ENCODE measurements at places on chromosomes 16 and 17.

DNA sequence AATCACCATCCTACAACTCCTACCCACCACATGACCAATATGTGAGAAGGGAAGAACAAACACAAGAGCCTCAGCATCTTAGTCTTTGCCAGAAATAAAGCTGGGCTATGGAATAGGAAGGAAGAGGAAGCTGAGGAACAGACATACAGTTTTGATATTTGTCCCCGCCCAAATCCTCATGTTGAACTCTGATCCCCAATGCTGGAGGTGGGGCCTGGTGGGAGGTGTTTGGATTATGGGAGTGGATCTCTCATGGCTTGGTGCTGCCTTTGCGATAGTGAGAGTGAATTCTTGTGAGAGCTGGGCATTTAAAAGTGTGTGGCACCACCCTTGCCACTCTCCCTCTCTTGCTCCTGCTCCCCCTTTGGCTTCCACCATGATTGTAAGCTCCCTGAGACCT lies 52.4 kb upstream of the NLK start:
- no peak for DNase-seq

DNA sequence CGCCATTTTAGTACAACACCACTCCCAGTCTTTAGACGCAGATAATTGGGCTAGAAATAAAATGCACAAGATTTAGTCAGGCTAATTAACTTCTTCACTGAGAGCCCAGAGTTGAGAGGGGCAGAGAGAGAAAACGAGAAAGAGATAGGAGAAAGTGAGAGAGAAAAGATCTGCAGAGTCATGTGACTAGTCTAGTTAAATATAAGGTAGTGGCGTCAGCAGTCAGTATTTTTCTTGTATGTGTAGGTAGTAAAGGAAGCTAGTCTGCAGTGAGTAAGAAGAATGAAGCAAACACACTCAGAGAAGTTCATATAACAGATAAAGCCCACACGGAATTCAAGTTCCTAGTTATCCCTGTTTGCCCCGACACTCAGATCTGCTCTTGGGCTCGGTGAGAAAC lies 392.6 kb upstream of the ERCC4 start:
- no peak for DNase-seq

GRCh38 chr16:49274591-49274990 lies 7.0 kb downstream of the CBLN1 start:
- DNase-seq = no peak

- DNase-seq = no peak
Observed at GRCh38 chr16:62370445-62370844, 334.2 kb upstream of the CDH8 start.

GRCh38 chr17:39981766-39982375 lies 1.3 kb downstream of the PSMD3 start:
- DNase-seq = no peak

DNA sequence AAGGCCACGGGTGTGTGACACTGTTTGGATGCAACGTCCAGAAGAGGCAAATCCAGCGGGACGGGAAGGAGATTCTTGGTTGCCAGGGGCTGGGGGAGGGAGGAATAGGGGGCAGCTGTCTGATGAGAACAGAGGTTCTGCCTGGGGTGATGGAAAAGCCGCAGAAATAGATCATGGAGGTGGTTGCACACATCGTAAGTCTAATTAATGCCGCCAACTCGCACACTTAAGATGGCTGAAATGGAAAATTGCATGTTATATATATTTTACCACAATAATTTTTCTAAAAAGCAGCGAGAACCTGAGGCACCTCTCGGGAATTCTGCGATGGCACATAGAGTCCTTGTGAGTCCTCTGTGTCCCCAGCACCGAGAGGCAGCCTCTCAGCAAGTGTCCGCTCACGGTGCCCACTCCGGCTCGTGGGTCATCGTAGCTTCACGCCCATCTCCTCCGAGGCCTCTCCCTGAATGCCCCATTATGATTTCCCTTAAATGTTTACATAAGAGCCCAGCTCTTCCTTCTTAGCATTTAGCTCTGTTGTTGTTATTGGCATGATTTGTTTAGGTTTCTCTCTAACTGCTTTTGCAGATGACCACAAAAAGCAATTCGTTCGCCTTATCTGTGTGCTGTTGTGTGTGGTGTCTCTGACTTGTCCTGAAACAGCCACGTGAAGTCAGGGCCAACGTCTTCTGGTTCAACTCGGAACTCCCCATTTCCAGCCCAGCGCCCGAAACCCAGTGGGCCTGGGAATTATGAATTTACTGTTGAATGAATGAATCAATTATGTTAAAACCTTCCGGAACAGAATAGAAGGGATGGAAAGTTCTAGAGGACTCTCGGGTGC lies 7.7 kb downstream of the WFDC1 start:
- DNase-seq = no peak

- DNase-seq = no peak
Observed at GRCh38 chr17:77875051-77875780, 83.3 kb upstream of the TNRC6C start.

GRCh38 chr16:13961099-13961811 lies 41.3 kb downstream of the ERCC4 start:
- no peak for DNase-seq

DNA sequence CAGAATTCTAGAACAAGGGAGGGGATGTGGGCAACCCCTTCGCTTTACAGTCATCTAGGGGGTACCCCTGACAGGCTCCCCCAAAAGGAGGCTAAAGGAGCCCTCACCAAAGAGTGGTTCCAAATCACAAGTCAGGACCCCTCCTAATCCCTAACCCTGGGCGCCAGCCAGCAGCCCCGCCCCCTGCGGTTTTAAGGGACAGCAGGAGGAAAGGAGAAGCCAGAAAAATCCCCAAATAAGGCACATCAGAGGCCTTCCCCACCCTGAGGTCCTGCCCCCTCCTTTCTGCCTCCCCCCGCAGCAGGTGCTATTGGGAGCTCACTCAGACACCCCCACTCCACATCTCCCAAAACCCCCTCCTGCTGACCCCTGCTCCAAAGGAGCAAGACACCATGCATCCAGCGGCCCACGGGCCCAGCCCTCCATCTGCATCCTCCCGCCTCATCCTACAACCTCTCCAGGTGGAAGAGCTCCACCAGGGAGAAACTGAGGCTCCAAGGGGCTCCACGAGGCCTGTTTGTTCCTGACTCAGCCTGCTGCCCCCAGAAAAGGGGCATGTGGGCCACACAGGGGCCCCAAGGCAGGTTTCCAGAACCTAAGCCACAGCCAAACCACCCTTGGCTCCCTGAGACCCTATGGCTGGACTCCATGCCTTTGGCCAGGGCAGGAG lies 93.5 kb downstream of the GOSR1 start:
- DNase-seq = no peak

GRCh38 chr17:14297161-14297851 lies 3.6 kb upstream of the HS3ST3B1 start:
- no peak for DNase-seq

DNA sequence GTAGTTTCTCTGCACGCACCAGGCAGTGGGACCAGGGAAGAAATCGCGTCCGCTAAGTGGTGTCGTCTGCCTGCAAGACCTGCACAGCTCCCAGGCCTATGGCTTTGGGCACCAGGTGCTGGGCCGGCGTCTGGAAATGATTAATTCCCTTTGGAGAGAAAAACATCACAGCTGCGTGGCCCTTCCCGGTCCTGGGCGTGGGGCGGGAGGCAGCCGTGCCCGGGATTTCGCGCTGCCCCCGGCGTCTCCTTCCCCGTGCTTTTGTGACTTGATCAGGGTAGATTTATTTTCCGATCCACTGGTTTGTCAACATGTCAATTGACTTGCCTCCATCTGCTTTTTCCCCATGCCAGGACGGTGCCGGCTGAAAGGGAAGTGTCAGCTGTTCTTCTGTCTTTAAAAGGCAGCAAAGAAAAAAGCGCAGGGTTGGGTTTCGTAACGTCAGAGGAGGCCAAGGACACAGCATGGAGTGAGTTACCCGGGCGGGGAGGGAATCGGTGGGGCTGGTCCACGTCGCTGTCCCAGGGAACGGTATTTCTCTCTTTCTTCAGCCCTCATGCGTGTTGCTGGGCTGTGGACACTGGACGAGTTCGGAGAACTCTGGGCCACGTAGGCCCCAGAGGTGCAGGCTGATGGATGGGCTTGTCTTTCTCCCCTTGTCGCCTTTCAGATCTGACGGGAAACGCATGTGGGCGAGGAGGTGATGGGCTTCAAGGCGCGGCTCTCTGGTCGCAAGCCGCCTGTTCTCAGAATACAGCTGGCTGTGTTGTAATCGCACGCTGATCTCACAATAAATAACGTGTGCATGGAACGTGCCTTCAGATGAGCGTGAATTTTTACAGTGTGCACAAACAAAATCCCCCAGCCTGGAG lies 188.1 kb upstream of the ZNF469 start:
- no peak for DNase-seq

GRCh38 chr16:49021136-49021535 lies 260.5 kb downstream of the CBLN1 start:
- no peak for DNase-seq

- DNase-seq = no peak
Observed at GRCh38 chr16:80104401-80104800, 436.4 kb upstream of the DYNLRB2 start.

- DNase-seq = no peak
Observed at GRCh38 chr16:3530371-3530914, 29.6 kb downstream of the CLUAP1 start.

DNA sequence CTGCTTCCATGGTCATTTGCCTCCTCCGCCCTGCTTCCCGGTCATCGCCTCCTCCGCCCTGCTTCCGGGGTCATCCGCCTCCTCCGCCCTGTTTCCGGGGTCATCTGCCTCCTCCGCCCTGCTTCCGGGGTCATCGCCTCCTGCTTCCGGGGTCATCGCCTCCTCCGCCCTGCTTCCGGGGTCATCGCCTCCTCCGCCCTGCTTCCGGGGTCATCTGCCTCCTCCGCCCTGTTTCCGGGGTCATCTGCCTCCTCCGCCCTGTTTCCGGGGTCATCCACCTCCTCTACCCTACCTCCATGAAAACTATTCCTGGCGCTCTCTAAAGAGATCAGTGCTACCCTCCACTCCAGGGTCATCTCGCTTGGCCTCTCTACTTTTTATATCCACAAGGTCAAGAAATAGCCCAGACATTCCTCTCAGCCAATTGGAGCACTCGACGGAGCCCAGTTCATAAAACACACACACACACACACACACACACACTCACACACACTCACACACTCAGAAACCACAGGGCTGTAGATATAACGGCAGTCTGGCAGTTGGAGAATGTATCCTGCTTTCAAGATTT lies 44.8 kb downstream of the TRARG1 start:
- peak; percentile 41 for DNase-seq

Data from CD4-positive, alpha-beta T cell treated with Interferon alpha-2 for 1 hour (primary cell).